ENCODE measurements at places on chromosomes 11 and 22. TPM values are rescaled to one million over a fixed set of nuclear protein-coding genes. Genes with fewer than 3 reads are reported as not detected.

Gene PPME1
- 20.4 TPM for total RNA-seq

Gene NCAM1
- 0.15 TPM for total RNA-seq

Gene JHY
- 1.3 TPM for total RNA-seq

Gene SLC7A4
- total RNA-seq, result 2.0 TPM

Gene TMEM191B
- not detected for total RNA-seq

Gene MUC5B
- not detected for total RNA-seq

Gene OR5A1
- not detected for total RNA-seq

Gene TMPRSS5
- total RNA-seq, result under 0.01 TPM

Gene MRGPRX3
- not detected for total RNA-seq

Gene P2RY6
- 0.17 TPM for total RNA-seq

Gene LINC01488
- not detected for total RNA-seq

Gene ARRB1
- total RNA-seq, result 31.1 TPM

Gene OR52I2
- not detected for total RNA-seq

Gene ASPHD2
- total RNA-seq, result 2.2 TPM

Gene KRTAP5-1
- not detected for total RNA-seq

Gene IFITM1
- total RNA-seq, result 20.9 TPM

Gene C11orf52
- 0.66 TPM for total RNA-seq

Gene XKR3
- under 0.01 TPM for total RNA-seq

Gene SLC29A2
- total RNA-seq, result 0.58 TPM

Gene NAALADL1
- 38.2 TPM for total RNA-seq

Gene SAA1
- not detected for total RNA-seq

Gene OR4A16
- total RNA-seq, result not detected

Gene RAG1
- 0.66 TPM for total RNA-seq

Gene HTR3A
- not detected for total RNA-seq

Gene SHISA8
- not detected for total RNA-seq

Gene RTN4RL2
- not detected for total RNA-seq

Gene SCGB2A2
- not detected for total RNA-seq

Gene CD3D
- total RNA-seq, result not detected

Gene TSPAN32
- under 0.01 TPM for total RNA-seq

Gene OR10A4
- total RNA-seq, result not detected

Gene DNAJB13
- total RNA-seq, result not detected

Gene ZNF214
- 9.9 TPM for total RNA-seq

Gene TYR
- total RNA-seq, result not detected

Gene RBMXL2
- not detected for total RNA-seq

Gene NXPE1
- total RNA-seq, result not detected

Gene OR8G5
- total RNA-seq, result not detected

Gene ANO9
- not detected for total RNA-seq

Gene KCNK4
- total RNA-seq, result 0.17 TPM

Gene PATE3
- total RNA-seq, result not detected

Gene BEST1
- 13.1 TPM for total RNA-seq
